Mammary epithelial cell (primary cell): ENCODE measurements at places on chromosomes 12 and 14. TPM values are rescaled to one million over a fixed set of nuclear protein-coding genes. Genes with fewer than 3 reads are reported as not detected.

DNA sequence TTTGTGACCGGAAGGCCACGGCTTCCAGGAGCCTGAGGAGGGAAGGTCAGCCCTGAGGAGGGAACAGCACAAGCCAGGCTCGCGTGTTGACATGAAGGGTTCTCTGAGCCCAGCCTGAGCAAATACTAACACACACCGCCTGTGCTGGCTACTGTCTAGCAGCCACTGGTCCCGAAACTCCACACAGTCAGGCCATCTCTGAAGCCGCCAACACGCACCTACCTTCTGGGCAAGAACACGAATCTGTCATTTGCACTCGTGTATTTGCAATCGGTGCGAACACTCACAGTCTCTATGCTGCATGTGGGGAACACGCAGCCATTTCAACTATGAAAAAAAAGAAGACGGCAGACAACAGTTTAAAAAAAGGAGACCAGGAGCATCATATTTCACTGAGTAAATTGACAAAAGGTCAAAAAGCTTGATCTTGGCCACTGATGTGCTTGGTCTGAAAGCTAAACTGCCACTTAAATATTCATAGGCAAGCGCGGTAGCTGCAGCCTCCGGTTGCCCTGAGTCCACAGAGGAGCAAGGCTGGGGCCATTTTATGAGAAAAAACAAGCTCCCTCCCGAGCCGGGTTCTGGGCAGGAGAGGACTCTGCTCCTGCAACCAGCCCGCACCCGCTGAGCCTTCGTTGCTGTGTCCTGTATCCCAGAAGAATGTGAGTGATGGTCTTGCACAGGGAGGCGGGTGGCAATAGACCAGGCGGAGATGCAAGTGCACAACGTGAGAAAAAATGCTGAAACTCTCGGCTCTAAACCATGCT, 57.8 kb downstream of the RIMBP2 start:
- no peak for DNase-seq

- no peak for DNase-seq
These were observed 11.5 kb downstream of the FUT8 start for GRCh38 chr14:65423982-65424381.

GRCh38 chr14:58817846-58818245, 180.1 kb downstream of the DACT1 start:
- DNase-seq = peak; percentile 5

GRCh38 chr12:115511986-115512711, 765.3 kb downstream of the MED13L start:
- no peak for DNase-seq

GRCh38 chr12:88208661-88209060, 66.6 kb downstream of the TMTC3 start:
- no peak for DNase-seq

- DNase-seq = no peak
These were observed 15.2 kb upstream of the LUM start for GRCh38 chr12:91126516-91126915.

DNA sequence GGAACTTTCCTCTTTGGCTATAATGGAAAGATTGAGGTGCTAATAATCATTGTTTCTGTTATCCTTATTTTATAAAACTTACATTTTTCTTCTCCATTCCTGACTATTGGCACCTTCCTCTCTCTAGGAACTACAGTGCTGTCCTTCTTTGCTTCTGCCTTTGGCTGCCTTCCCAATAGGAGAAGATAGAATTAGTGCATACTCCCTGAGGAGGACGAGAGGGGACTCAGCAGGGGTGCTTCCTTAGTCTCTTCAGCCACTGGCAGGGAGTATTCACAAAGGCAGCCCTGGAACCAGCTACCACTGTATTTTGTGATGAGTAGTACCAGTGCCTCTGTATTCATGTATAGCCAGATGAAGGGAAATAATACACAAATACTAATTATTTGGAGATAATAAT, 208.5 kb downstream of the FOXG1 start:
- no peak for DNase-seq

DNA sequence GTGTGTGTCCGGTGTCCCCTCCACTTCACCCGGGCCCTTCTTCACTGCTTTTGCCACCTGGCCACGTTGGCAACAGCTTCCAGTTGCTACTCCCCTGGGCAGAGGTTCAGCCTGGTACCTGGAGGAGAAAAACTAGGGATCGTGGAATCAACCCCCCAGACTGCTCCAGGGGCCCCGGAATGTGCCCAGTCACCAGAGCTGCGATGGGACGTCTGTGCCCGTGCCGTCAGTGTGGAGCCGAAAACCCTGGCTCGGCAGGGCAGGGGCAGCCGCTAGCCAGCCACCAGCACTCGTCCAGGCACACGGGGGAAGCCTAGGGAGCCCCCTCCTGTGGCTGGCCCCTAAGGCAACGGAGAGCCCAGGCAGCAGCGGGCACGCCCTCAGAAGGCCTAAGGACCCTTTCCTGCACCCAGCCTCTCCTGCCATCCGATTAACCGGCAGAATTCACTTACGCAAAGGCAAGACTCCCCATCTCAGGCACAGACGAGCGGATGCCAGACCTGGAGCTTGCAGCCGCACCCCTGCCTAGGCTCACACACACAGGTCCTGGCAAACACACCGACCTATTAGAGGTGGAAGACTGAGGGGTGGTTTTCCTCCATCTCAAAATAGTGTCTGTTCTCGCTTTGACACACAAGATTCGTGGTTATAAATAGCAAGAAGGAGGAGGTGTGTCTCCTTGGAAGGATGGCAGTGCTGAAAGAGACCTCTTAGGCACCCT, 62.6 kb downstream of the FBXL14 start:
- DNase-seq = no peak

DNA sequence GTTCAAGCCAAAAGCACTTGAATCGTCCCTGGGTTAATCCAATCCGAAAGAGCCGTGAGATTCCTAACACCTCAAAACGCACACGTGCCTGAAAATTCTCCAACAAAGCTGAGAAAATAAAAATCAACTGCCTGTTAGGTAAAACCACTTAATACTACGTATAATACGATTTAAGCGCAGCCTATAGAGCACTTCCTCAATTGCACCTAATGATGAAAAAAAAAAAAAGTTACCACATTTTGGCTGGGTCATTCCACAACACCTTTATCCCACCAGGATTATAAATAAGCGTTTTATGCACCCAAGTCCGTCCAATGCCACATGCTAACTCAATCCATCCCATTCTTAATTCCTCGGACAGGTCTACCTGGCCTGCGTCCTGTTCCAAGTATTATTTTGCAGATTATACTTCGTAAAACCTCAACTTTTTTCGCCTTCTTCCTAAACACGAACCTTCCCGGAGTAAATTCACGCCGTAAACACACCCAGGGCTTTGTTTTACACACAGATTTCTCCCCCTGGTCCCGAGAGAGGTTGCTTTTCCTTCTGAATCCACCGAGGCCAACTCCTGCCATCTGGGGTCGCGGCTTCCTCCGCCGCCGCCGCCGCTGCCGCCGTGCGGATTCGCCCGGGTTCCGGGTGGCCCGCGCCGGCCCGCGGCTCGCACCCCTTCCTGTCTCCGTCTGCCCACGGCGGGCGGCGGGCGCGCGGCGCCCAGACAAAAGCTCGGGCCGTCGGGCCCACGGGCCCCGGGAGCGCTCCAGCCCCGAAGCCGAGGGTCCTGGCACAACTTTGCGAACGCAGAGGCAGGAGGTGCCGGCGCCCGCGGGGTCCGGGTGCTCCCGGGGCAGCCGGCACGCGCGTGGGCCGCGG, 66.2 kb downstream of the RNF34 start:
- peak; percentile 19 for DNase-seq

DNA sequence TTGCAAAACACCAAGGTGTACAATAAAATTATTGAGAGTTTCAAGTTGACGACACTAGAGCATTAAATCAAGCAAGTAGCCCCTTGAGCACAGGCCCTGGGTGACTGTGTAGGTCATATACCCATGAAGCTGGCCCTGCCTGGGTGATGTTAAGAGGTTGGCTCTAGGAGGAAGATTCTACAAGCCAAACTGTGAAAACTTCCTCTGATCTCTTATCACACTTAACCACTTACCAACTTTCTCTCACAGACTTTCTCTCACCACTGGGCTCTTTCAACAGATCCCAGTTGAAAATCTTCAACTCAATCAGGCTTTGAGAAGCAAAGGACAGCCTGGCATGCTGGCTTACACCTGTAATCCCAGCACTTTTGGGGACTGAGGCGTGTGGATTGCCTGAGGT, 186.9 kb upstream of the BTG1 start:
- no peak for DNase-seq

- no peak for DNase-seq
These were observed 203.3 kb downstream of the NAV3 start for GRCh38 chr12:78034025-78034424.

GRCh38 chr14:63394841-63395240, 76.1 kb upstream of the GPHB5 start:
- peak; percentile 3 for DNase-seq

- DNase-seq = no peak
These were observed 196.5 kb upstream of the PRMT8 start for GRCh38 chr12:3294481-3294911.

DNA sequence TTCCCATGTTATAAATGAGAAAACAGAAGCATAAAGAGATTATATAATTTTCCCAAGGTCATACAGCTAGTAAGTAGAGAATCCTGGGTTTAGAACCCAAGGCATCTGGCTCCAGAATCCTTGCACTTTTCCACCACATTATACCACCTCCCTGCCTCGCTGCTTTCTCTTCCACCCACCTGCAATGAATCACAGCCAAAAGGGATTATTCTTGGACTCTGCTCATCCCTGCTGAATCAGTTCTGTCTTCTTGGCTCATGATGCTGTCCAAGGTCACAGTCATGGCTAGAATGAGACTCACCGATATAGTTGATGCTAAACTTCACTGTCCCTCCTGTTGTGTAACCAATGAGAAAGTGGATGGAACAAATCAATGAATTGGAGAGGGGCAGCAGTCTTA, 356.6 kb downstream of the FUT8 start:
- no peak for DNase-seq

GRCh38 chr12:45575417-45575816, 154.1 kb upstream of the ARID2 start:
- no peak for DNase-seq

DNA sequence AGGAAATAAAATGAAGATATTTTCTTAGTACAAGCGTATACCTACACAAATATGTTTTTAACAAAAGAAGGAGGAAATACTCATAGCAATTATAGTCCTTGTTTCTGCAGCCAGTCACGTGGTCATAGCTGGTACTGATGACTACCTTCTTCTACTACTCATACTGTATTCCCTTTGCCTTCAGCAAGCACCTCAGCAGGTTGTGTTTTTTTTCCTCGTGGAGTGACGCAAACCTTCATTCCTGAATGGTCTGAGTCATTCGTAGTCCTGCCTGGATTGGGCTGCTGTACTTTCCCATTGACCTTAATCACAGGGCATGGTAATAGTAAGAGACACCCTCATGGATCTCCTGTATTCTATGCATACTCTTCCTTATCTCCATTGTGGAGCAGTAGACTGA, 25.7 kb upstream of the SLC16A7 start:
- DNase-seq = peak; percentile 96

- DNase-seq = peak; percentile 45
These were observed 276.5 kb upstream of the NPAS3 start for GRCh38 chr14:32662211-32662610.

DNA sequence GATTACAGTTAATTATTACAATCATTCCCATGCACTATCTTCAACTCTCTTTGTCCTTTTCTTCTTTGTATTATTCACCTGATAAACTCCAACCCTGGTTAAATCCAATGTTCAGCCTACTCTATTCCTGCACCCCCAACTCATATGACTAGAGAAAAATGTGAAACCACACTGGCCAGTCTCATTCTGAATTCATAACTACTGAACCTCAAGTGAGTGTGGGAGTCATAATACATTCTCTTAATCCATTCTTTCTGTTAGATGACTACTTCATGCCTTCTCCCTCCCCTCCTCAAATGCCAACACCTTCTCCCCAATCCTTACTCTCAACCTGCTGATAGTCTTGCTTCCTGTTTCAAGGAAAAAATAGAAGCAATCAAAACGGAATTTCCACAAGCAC, 22.3 kb upstream of the ITPR2 start:
- no peak for DNase-seq

GRCh38 chr12:16238661-16239060, 38.8 kb downstream of the SLC15A5 start:
- DNase-seq = no peak

DNA sequence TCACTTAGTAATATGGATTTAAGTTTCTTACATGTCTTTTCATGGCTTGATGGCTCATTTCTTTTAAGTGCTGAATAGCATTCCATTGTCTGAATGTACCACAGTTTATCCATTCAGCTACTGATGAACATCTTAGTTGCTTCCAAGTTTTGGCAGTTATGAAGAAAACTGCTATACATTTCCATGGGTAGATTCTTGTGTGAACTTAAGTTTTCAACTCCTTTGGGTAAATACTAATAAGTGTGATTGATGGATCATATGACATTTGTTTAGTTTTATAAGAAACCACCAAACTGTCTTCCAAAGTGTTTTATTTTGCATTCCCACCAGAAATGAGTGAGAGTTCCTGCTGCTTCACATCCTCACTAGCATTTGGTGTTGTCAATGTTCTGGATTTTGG, 119.2 kb downstream of the NAV3 start:
- DNase-seq = no peak

DNA sequence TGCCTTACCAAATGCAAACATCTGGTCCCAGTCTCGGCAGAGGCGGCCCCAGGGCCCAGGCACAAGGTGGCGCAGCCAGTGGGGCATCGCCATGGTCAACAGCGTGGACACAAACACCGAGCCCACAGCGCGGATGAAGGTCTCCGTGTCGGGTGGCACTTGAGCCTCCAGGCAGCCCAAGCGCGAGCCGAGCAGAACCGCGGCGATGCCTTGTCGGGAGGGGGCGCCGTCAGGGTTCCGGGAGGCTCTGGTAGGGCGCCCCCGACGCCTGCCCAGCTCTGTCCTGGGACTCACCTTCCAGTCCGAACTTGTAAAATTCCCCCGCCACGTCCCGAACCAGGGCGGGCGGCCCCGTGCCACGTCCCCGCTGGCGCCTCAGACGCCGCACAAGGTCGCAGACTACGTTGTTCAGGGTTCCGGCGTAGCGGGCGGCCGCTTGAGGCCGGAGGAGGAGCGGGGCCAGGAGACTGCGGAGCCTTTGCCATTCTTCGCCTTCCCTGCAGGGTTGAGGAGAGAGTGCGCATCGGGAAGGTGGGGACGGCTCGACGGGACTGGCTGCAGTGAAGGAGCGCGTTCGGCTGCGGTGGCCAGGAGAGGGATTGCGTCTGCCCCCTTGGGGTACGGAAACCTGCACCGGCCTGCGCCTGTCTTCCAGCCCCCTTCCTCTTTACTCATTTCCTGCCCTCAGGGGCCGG, 1.7 kb downstream of the CYP27B1 start:
- peak; percentile 73 for DNase-seq

- peak; percentile 6 for DNase-seq
These were observed 650 bp downstream of the HEBP1 start for GRCh38 chr12:12999271-12999958.

CISTR gene
- not detected for total RNA-seq

CLEC6A gene
- total RNA-seq = not detected in 2 replicates

SIRT4 gene
- 0.42 and 0.78 TPM in 2 replicates for total RNA-seq

ANKS1B gene
- total RNA-seq = 1.3 TPM

TMTC2 gene
- 7.3 and 8.3 TPM in 2 replicates for total RNA-seq

TAS2R19 gene
- 1.7 and 2.0 TPM in 2 replicates for total RNA-seq

ALDH1L2 gene
- total RNA-seq = 61.7 TPM

TMBIM4 gene
- 76.2 TPM for total RNA-seq

PLXNC1 gene
- total RNA-seq = 0.27 and 0.61 TPM in 2 replicates

EXOC3L4 gene
- not detected for total RNA-seq
